Stimulated activated CD4-positive, alpha-beta T cell treated with anti-CD3 and anti-CD28 coated beads, Interleukin-1b, Interleukin-23, amount 100 ng/mL, for 1 hour (primary cell): ENCODE measurements at places on chromosomes 3 and 15.

- no peak for DNase-seq
These were observed 264.9 kb downstream of the MEX3B start for GRCh38 chr15:81780966-81781365.

- no peak for DNase-seq
These were observed 10.7 kb downstream of the KLF15 start for GRCh38 chr3:126346466-126346865.

- no peak for DNase-seq
These were observed 443.7 kb downstream of the EPHA6 start for GRCh38 chr3:97257942-97258697.

DNA sequence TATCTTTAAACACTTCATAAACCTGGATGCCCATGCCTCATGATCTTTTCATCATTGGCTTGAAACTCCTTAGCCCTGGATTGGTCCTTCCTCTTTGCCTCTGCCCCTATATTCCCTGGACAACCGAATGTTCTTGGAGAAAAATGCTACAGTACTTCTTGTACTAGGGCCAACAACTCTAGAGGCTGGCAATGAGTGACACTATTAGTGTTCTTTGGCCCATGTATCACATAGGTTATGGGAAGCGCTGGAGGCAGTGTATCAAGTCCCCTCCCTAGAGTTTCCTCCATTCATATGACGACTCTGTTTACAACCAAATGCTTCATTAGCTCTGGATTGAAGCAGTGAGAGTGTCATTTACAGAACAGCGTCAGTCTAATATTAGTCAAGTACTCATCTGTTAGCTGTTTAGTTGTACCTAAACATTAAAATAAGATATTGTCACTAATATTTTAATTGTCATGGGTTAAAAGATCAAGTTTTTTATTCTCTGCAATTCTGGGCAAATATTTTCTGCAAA, 66.4 kb upstream of the MYO5C start:
- DNase-seq, result no peak

- no peak for DNase-seq
These were observed 23.7 kb downstream of the CEP19 start for GRCh38 chr3:196688349-196688748.

DNA sequence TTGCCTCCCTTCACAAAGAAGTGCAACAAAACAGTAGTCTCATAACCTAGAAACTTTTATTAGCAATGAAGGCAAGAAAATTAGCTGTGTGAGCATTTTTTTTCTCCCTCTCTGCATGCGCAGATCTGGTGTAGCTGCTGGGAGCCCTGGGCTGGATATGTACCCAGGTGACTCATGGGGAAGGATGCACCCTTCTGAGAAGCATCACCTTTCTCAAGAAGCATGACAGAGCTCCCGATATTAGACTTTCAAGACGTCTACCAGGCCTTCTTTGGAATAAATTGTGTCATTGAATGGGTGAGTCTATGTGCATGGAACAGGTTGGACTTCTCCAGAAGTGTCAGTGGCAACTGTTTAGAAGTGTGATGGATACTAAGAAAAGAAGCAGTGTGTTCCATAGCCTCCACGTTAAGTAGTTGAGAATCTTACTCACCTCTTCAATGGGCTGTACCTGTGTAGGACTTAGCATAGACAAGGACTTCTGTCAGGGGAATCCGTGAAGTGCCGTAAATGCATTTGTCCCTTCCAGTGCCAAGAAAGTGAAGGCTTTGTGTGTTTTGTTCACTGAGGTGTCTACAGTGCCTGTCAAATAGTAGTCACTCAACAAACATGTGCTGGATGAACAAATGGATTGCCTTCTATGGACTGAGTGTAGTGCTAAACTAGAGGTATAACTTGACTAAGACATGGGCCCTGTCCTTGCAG, 47.7 kb upstream of the RASGRP1 start:
- no peak for DNase-seq

DNA sequence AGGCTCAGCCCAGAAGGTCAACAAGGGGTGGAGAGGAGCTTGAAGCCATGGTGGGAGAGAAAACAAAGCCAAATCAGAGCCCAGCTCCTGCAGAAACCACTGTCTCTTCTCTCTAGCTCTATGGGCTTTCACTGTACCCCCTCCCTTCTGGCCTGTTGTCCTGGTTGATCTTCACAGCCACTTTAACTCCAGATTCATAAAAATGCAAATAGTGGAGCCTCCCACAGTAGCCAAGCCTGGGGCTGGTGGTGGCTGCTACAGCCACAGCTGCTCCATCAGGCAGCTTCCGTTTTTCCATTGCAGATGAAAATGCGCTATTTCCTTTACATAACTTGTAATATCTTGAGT, 20.7 kb upstream of the CAV3 start:
- DNase-seq, result no peak

DNA sequence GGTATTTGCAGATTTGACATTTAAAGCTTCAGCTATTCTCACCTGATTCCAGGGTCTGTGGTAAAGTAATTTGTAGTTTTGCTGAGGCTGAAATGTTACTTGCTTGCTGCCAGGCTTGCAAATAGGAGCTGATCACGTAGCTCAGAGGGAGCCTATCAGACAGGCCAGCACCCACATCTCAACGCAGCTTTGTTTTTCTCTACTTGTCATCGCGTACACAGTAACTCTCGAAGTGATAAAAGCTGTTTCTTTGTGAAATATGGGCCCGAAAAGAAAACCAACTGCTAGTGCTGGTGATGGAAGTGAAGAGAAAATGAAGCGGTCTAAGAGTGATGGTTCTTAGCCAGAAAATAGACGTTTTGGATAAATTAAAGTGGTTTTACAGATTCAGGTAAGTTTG, 23.4 kb downstream of the RAB5A start:
- no peak for DNase-seq

GRCh38 chr3:9770276-9770812, 597 bp upstream of the CAMK1 start:
- no peak for DNase-seq

- DNase-seq, result no peak
These were observed 90.8 kb downstream of the ZPLD1 start for GRCh38 chr3:102525624-102526023.

GRCh38 chr15:67010898-67011616, 54.3 kb upstream of the SMAD3 start:
- no peak for DNase-seq

DNA sequence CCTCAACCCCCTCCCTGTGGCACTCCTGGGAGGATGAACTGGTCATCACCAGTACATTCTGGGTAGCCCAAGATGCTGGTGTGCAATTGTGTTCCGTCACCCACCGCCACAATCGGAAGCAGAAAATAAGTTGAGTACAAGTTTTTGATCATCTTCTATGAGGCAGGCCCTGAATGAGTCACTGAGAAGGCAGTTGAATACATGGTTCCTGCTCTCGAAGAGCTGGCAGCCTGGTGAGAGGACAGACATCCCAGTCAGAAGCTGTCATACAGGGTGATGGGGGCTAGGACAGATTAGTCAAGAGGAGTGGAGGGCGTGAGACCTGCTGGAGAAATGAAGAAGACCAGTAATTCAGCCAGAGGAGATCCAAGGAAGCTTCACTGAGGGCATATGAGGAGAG, 6.2 kb downstream of the CEMIP start:
- DNase-seq, result no peak

- DNase-seq, result no peak
These were observed 5.6 kb upstream of the PLEKHO2 start for GRCh38 chr15:64836023-64836536.

DNA sequence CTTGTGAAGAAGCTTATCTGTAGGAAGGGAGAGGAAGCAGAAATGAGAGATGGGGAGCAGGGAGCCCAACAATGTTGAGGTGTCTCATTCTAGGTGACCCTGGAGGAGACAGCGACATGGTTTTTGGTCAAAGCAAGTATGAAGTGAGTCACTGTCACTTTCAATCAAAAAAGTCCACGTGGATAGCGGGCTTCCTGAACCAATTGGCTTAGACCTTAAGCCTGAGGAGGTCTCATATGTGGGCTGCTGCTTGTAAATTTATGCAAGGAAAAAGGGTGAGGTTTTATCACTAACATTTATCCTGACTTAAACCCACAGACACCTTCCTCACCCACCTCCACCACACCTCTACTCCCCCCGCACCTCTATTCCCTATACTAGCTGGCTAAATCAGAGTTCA, 22.7 kb downstream of the CLDN11 start:
- DNase-seq, result no peak

GRCh38 chr15:101533371-101534140, 44.0 kb upstream of the PCSK6 start:
- no peak for DNase-seq

DNA sequence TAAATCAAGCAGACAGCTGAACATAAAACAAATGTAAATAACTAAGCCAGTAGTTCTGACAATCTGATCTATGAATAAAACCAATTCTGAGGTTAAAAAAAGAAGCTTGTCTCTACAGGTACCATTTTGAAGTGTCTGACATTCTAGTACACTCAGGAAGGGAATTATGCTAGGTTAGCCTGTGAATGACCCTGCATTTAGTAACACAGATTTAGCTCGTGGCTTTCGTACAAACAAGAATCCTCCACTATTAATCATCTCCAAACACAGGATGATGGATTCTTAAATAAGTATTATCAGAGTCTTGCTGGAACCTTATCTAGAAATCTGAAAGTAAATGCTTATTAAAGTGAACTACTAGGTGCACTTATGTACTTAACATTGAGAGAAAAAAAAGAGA, 1120.1 kb downstream of the ROBO1 start:
- DNase-seq, result no peak

- DNase-seq, result no peak
These were observed 13.0 kb upstream of the MYO5C start for GRCh38 chr15:52308446-52309153.

DNA sequence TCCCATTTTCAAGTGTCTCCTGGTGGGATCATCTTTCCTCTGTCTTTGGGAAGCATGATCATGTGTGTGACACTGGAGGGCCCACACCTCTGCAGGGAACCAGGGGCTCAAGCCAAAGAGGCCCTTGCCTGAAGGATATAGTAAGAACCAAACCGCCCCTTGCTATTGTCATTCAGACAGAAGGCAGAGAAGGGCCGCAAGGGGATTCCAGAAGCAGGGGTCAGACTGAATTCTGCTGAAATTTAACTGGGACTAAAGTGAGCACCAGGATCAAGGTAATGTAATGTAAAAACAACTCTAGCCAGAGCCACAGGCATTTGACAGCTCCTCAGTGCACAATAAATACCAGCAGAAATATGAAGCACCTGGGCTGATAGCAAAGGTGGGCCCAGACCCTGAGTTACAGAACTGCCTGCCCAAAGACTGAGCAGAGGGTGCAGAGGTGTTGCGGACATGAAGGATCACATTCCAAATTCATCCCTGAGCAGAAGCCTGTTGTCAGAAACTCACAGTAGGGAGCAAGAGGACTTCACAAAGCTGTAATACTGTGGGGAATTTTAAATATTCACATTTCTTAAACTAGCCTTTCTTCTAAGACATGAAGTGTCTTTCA, 46.0 kb upstream of the RASGRF1 start:
- DNase-seq, result no peak

GRCh38 chr3:129025108-129025507, 24.0 kb downstream of the EFCC1 start:
- no peak for DNase-seq

GRCh38 chr3:141436180-141436579, 50.6 kb upstream of the RASA2 start:
- no peak for DNase-seq

DNA sequence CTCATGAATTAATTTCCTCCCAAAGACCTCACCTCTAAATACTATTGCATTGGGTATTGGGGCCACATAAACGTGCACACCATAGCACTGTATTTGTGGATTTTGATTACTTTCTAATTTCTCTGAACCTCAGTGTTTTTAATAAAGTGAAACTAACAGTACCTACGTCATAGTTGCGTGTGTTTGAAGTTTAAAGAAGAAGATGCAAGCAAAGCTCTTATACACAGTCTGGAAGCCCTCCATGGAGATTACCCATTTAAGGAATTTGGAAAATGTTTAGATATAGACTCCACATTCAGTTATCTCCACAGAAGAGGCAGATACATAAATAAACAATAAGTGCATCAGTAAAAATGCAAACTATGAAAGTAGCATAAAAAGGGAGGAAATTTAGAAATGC, 581.1 kb upstream of the GBE1 start:
- no peak for DNase-seq

DNA sequence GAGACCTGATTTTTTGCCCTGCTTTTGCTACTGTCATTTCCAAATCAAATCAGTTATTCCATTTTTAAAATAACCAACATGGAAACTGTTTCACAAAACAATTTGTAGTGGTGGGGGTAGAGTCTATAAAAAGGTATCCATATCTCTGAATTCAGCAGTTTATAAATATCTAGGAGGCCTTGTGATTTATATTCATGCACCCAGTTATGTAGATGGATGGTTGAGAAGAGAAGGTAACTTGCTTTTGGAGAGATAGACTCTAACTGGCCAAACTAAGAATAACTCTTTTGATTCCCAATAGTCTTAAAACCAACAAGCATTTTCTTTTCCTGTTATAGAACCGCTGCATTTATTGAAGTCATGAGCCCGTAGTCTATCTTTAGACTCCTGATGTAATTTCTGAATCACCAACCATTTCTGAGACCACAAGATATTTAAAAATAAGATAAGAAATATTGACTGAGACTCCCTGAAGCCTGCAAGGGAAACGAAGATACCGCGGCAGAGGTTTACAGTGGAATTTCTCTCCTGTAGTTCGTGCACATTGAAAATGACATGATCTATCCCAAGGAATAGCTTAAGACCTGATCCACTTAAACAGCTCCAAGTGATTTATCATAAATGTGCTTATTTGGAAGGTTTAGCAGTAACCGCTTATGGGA, 68.5 kb downstream of the SAMMSON start:
- no peak for DNase-seq

DNA sequence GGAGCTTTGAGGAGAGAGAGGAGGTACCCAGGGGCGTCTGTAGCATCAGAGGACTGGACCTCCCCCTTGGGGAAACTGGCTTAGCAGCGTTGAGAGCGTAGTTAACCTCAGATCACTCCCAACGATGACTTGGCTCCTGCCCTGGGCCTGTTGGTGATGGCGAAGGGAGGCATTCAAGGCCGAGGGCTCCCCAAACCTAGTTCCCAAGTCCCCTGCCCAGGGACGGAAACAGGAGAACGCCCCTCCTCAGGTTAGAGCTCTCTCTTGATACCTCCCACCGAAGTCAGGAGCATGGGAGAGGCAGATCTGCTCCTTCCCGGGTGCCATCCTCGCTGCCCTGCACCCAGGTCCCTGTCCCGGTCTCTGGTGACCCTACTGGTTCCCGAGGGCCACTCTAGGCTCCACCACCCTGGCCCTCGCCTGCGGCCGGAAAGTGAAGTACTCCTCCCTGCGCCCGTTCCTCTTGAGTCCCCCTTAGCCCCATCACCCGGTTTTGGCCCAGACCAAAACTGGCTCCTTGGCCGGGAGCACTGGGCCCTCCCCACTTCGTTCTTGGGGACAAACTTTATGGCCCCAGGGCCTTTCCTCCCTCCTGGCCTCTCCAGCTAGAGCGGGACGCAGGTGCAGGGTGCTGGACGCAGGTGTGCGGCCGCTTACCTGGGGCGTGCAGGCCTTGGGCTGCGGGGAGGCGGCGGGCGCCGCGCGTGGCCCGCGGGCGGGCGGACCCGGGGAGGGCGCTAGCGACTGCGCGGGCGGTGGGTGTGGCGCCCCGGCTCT, 2.6 kb upstream of the SKOR1 start:
- DNase-seq, result no peak
